AG10803 (cell line): ENCODE measurements at places on chromosomes 1 and 21.

DNA sequence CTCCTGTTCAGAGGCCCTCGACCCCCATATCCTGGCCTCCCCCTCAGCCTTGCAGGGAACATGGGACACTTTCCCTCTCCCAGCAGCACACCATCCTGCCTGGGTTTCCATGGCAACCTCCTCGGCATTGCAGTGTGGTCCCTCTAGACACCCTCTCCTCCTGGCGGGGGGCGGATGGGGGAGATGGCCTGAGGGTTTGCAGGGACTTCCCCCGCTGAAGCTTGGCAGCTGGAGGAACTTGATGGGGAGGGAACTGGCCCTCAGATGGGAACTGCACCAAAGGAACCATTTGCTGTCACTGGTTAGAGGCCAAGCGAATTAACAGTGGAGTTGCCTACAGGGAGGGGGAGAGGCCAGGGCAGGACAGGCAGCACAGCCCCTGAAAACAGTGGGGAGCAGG lies 28.7 kb downstream of the RIMS3 start:
- DNase-seq = no peak

GRCh38 chr1:12516741-12517140 lies 101.3 kb downstream of the DHRS3 start:
- no peak for DNase-seq

DNA sequence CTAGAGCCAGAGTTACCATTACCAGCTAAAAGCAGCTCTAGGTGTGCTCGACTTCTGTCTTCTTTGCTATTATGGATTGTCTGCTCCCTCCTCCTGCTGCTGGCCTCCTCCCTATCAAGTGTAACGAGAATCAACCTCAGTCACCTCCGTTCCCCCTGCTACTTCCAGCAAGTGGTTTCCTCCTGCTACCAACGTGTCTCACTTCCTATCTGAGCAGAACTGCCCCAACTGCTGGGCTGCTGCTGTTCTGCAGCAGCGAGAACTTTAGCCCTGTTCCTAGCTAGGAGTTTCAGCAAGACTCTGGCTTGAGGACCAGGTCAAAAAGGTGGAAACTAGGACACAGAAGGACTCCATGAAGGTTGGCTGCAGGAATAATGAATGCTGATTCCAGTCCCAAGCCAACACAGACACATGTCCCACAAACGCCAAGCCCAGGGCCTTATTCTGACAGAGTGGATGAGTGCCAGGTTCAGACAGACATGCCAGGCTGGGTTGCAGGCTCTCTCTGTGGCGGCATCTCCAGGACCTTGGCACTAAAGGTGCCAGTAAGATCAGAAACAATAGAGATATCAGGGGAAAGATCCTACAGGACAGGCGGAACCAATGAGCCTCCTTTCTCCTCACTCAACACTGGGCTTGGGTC lies 46.9 kb downstream of the CD34 start:
- DNase-seq = no peak

DNA sequence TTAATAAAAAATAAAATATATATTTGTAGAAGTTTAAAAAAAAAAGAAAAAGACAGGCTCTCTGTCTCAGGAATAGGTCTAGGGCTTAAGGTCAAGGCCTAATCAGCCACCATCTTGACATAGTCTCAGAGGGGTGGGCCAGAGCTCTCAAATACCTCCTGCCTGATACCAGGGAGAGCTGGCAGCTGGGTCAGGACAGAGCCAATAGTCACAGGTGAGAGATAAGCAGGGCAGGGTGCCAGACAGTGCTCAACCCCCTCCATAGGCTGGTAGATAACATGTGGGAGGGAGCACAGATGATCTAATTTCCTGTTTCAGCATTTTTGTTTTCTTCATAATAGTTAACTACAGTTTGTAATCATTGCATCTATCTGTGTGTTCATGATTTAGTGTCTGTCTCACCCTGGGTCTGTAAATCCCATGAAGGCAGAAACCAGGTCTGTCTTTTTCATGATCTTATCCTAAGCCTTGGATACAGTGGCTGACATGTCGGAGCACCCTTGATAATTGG lies 152.0 kb upstream of the GRIK3 start:
- no peak for DNase-seq
